ENCODE measurements at places on chromosomes 7 and 10.

DNA sequence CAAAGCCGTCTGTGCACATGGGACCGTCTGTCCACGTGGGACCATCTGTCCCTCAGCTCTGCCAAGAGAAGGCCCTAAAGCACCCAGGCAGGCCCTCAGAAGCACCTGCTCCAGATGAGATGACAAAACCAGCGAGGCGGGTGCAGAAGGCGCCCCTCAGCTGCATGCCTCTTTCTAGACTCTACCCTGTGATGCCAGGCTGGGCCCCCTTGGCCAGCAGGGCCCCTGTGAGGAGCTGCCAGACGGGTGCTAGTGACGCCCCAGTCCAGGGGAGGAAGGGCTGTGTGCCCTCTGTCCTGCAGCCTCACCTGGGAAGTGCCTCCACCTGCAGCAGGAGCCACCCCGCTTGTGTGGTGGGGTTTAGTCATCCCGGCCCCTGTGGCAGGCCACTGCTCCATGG is 309.2 kb upstream of the SHH start:
- DNase-seq = no peak

DNA sequence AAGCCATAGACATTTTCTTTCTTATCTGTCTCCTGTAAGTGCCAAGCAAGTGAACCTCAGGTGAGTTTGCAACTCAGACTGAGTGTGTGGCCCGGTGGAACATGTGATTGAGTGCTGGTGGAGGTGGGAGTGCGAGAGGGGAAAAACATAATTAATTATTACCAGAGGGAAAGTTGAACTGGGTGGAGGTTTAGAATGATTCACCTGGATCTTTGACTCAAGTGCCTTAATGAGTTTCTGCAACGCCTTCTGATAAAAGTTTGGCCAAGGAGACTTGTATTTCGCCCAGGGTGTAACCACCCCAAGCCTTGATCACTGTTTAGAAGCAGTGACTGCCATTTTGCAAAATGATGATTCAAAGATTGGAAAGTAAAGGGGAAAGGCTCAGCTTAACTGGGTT is 513.9 kb downstream of the GATA3 start:
- no peak for DNase-seq

GRCh38 chr10:30792025-30792424 is 162.5 kb upstream of the LYZL2 start:
- DNase-seq = no peak

DNA sequence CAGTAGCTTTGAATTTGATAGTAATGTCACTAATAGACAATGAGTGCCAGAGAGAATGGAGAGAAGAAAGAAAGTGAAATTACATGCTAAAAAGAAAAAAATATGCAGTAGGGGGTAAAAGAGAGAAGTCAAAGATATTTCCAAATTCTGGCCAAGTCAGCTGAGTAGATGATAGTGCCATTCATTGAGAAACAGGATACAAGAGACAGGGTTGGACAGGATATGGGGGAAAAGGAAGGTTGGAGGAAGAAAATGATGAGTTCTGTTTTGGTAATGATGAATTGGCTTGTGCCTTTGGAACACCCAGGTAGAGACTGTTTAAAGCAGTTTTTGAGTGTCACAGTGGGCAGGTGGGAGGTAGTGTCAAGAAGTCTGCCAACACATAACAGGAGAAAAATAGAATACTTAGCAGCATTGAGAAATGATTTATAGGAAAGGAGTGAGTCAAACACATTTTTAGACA is 78.3 kb downstream of the LRRC17 start:
- DNase-seq = no peak

- no peak for DNase-seq
These were observed 42.7 kb upstream of the A1CF start for GRCh38 chr10:50928190-50928552.

DNA sequence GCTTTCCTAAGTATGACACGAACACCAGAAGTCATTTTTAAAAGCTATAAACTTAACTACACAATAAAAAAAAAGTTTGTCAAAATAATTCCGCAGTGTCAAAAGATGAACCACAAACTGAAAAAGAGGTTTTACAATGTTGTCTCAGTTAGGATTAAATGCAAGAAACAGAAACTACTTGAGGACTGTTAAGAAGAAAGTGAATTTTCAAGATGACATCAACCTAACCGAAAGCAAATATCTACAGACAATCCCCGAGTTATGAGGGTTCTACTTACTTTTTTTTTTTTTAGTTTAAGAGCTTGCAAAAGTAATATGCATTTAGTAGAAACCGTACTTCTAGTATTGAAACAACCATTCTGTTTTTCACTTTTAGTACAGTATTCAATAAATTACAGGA is 62.3 kb downstream of the TFPI2 start:
- DNase-seq = no peak

GRCh38 chr10:33804584-33804983 is 470.1 kb upstream of the NRP1 start:
- no peak for DNase-seq

DNA sequence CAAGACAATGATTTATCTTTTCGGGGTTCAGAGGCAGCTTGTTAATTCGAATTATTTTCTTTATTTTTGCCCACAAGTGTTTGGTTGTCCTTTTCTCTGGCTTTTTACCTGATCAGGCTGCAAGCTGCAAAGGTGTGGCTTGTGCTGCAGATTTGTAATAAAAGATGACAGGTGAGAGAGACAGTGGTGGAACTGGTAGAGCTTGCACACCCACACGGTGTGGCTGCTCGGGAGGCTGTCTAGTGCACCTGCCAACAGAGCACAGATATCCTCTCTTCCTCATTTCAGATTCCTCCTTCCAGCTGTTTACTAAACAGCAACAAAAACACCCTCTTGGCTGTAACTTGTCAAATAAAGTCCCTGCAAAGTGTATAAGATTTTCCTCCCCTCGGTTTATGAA is 9.2 kb downstream of the GJD4 start:
- DNase-seq = no peak

GRCh38 chr7:85734823-85735222 is 548.0 kb upstream of the SEMA3D start:
- DNase-seq = no peak

DNA sequence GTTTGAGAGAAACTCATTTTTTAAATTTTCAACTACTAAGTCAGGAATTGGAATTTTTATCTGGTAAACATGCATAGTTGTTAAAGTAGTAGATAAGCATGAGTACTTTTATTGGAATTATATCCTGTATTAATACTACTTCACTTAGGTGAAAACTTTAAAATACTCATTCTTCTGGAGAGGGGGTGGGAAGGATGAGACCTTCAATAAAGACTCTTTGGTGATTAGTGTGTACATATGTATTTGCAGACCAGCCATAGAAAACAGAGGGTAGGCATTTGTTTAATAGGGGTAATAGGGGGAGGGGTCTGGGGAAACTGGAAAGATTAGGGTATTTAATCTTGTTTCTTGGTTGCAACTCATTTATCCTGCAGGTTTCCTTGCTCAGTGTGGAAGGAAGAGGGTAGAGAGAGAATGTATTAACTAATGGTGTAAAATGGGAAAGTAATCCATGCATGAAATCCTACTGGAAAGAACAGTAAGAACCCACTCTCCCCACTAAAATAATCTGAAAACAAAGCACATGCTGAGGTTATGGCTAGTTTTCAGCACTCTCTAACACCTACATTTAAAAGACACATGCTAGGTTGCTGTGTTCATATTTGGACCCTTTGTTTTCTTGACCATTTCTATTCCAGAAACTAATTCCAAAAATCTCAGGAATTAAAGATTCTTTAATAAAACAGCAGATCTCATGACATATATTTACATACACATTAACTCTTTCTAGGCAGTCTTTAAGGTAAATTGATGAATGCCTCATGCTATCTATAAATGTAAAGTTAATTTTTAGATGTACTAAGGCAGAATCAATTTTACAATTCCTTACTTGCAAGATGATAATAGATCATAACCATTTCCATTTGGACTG is 6.2 kb upstream of the IGF2BP3 start:
- DNase-seq = no peak

- DNase-seq = no peak
These were observed 7.9 kb downstream of the LAT2 start for GRCh38 chr7:74217455-74218342.

- no peak for DNase-seq
These were observed 72.4 kb upstream of the ADCY1 start for GRCh38 chr7:45501791-45502190.

DNA sequence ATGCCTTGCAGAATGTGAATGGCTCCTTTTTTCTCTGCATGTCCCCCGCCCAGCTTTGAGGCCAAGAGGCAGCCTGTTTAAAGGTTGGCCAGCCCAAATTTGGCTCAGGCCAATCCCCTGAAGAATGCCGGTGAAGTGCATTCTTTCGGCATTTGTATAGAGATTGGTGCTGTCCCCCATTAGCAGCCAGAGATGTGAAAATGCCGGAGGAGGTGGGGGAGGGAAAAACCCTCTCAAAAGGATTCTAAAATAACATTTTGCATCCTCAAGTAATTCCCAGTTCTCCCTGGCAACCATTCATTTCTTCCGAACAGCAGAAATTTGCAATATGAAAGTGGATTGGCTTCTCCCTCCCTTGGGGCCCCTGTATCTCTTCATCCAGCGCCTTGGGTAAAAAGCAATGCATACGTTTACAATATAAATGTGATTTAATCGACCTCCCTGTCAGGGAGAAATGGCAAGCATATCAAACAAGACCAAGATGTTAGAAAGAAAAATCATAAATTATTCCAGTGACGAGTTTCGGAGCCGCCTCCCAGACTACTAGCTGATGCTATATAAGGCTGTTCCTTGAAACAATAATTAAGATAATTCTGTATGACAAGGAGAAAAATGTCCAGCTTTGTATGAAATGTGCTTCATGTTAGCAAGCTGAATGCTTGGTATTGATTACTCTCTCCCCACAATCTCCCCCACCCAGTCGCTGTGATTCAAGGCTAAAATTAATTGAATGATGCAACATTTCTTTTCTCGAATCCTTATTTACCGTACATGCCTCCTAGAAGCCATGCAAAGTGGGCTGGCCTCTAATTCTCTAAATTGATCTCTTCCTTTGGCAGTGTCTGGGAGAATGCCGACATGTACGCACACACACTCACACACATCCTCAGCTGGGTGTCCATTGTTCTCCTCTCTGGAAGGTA is 323.7 kb downstream of the RPS24 start:
- DNase-seq = peak; percentile 47

DNA sequence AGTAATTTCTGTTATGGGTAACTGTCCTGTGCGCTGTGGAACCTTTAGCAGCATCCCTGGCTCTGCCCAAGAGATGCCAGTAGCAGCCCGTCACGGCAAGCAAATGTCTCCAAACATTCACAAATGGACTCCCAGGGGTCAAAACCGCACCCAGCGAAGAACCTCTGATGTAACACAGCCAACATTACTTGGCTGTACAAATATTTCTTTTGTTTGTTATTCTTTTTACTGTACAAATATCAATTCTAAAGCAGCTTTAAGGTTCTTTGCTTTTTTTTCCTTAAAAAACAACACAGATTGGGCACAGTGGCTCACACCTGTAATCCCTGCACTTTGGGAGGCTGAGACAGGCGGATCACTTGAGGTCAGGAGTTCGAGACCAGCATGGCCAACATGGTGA is 182.5 kb downstream of the KMT2E start:
- no peak for DNase-seq

DNA sequence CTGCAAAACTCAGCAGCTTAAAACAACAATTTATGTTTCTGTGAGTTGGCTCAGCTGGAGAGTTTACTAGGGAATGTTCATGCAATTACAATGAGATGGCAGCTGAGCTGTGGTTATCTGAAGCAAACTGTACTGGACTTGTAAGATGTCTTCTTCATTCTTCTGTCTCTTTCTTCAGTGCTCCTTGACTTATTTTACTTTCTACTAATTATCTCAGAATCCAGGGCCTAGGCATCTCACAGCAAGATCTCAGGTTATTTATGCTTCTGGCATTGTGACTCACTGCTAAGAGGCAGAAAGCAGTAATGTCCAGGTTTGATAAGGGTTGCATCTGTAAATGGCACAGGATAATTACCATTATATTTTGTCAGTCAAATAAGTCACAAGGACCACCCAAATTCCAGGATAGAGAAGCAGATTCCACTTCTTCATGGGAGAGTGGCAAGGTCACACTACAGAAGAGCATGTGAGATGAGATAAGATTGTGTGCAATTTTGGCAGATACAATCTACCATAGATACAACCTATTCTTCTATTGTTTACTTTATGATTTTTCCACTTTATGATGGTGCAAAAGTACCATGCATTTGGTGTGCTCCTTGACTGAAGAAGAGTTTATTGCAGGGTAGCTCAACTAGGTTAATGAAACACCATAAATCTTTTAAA is 16.8 kb downstream of the VIM start:
- no peak for DNase-seq

DNA sequence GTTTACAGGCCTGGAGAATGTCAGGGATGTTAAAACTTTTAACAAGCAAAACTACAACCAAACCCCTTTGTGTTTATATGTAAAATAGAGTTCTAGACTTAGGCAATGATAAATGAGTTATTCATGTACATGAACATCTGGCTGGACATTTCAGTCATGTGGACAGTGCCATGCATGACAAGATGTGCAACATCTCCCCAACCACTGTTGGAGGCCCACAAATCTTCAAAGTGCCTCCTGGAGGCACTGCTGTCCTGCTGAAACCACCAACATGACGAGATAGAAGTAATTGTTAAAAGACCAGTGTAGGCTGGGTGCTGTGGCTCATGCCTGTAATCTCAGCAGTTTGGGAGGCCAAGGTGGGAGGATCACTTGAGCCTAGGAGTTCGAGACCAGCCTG is 18.4 kb downstream of the PPIA start:
- no peak for DNase-seq

DNA sequence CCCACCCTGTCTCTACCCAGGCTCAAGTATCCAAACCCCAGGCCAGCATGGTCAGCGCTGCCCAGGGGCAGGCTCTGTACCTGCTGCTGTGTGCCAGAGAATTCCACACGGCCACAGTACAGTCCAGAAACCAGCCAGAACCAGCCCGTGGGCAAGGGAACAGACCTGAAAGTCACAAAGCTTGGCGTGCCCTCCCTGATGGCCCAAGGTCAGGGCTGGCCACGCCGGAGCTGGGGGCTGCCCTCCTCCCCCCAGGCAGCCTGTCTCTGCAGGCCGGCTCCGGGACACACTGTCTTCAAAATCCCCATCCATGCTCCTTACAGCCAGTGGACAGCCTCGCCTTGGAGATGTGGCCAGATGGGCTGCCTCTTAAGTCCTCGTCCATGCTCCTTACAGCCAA is 78.4 kb downstream of the CTBP2 start:
- no peak for DNase-seq

GRCh38 chr7:131302876-131303707 is 24.6 kb upstream of the MKLN1 start:
- DNase-seq = peak; percentile 20

DNA sequence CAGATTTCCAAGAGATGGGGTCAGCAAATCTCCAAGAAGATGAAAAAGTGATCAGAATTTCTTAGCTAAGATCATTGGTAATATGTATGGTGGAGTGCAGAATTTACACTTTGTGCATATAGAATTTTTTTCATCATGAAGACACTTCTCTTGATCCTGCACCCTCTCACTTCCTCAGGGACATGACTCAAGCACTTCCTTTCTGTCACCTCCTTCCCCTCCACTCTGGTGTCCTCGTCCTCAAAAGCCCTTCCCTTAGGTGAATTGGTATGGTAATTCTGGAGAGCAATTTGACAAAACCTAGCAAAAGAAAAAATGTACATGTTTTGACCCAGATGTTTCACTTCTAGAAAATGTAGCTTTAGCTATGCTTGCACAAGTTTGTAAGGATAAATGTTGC is 18.1 kb downstream of the CALN1 start:
- no peak for DNase-seq

All from GM03348 (cell line).